ENCODE measurements at places on chromosomes 12 and 14.

- DNase-seq = no peak
Measured at GRCh38 chr12:28602786-28603185, 412.5 kb downstream of the CCDC91 start.

DNA sequence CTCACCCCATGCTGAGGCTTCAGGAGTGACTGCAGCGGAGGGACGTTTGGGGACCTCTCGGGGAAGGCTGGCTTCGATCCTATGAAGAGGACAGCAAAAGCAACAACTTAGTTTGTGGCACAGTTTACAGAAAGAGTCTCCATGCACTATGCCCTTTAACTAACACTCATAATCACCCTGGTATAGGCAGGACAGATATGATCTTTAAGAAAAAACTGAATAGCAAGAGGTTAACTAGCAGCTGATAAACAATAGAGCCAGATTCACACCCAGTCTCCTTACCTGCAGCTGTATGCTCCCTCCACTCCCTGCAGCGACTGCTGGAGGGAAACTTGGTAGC is 27.4 kb downstream of the TMEM63C start:
- DNase-seq = no peak

DNA sequence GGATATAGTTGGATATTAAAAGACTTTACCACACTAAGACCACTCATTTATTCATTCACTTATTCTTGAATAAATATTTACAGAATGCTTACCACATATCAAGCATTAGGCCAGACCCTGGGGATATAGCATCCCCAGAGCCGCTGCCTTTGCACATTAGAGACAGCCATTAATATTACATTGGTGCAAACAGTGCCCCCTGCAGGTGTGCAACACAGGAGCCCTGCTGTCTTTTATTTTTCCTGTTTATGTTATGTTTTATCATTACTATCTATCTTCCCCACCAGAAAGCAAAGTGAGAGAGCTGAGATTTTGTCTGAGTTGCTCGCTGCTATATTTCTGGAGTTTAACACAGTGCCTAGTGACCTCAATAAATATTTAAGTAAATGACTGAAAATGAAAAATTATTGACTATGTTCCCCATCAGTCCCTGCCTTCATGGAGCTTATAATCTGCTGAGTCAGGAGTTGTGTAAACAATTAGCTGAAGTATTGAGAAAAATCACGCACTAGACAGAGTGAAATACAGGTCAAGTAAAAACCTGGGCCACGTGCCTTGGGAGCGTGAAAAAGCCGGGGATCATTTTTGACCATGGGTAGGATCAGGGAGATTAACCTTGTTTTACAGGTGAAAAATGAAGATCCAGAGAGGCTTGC is 301.6 kb downstream of the PCNX1 start:
- no peak for DNase-seq

DNA sequence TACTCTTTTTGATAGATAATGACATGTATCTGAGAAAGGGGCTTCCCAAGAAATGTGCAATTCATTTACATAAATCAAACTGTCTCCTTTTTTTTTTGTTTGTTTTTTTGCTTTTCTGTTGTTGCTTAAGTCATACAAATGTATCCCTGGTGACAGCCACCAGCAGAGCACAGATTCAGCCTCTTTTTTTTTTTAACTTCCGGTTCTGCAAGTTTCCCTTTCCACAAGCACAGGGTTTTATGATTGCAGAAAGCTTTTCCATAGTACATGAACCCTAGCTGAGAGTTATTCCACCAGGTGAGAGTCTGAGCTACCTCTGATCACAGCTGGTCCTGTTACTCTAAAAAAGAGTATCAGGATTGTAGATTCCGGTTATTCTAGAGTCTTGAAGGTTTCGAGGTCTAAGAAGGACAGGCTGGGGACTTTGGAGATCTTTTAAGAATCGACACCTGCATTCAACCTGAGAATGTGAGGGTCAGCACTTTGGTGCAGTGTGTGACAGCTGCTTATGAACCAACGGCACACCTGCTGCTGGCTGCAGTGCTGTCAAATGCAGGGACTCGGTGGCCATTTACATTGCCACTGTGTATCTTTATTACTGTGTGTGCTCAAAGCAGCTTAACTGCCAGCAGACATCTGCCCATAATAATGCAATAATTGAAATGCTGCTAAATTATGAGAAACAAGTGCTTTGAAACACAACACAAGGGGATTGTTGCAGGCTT is 551.7 kb downstream of the NRXN3 start:
- DNase-seq = no peak

GRCh38 chr12:46609273-46609623 is 216.5 kb downstream of the SLC38A4 start:
- no peak for DNase-seq

DNA sequence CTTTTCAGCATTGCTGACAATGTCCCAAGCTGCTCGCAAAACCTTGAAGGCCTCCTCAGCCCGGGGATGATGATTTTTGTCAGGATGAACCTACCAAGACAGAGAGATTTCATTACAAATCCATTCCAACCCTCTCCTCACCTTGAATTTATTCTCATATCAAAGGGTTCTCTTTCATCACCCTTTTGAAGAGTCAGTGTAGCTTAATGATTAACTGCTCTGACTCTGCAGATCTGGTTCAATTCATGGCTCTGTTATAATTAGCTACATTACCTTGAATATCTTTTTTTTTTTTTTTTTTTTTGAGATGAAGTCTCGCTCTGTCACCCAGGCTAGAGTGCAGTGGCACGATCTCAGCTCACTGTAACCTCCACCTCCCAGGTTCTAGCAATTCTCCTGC is 5.6 kb downstream of the ORMDL2 start:
- no peak for DNase-seq

- DNase-seq = no peak
Measured at GRCh38 chr12:116950628-116951325, 40.0 kb downstream of the FBXW8 start.

DNA sequence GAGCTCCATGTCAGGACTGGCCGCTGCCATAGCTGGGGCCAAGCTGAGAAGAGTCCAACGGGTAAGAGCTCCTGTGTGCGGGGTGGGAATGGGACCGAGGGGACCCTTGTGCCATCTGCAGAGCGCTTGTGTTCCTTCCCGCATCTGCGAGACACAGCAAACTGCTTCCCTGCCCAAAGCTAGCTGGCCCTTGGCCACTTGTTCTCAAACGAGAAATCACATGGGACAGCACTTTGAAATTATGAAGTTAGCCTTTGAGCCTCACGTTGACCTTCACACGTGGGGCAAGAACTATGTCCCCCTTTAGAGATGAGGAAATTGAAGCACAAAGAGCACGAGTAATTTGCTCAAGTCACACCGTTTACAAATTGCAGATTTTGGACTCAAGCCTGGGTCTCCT is 30.8 kb downstream of the DEGS2 start:
- DNase-seq = no peak

- peak; percentile 97 for DNase-seq
Measured at GRCh38 chr14:24171422-24172260, at the start of gene REC8. Gene REC8, plus strand, starts transcription at chr14:24172080. Its CDS starts 473 bp downstream, at chr14:24172553.

DNA sequence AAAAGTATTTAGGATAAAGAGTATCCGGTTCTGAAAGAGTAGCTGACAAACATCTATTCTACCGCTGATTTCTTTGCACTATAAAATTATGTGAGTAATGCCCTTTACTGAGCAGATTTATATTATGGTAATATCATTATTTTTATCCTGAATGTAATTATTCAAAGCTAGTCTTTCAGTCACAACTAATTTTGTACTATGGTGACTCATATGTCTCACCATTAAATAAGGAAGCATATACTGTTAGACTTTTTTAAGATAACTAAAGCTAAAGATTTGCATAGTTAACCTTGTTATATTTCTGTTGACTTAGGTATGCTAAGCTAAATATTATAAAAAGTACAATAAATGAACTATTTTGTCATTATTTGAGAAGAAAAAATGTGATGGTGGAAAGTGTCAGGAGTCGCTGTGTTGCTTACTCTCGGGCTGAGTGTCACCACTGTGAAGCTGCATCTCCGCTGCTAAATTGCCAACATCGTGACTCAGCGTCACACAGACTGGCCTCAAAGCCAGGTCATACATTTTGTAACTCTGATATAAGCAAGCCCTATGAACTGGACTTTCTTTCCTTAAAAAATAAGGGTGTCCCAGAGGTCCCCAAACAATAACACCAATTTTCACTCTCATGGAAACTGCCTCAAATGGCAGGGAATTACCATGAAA is 69.1 kb upstream of the SSTR1 start:
- no peak for DNase-seq

- no peak for DNase-seq
Measured at GRCh38 chr14:23021434-23021833, 11.5 kb upstream of the C14orf93 start.
